GM12892 (cell line): ENCODE measurements at places on chromosomes 7 and 10.

DNA sequence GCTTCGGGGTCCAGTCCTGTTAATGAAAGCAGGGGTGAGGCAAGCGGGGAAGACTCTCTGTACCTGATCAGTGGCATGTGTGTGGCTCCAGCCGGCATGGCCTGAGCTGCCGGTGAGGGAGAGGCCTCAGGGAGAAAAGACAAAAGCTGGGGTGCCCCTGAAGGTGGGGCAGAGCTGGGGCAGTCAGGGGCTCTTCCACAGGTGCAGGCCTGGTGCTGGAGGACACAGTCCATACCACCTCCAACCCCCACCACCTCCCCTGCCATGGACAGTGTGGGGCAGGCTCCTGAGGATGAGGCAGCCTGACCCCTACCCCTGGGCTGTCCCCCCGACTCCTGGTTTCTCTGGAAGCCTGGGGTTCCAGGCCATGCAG, 129.5 kb downstream of the LHPP start:
- DNase-seq: no peak

GRCh38 chr10:17037910-17038309, 91.7 kb downstream of the CUBN start:
- DNase-seq: no peak

DNA sequence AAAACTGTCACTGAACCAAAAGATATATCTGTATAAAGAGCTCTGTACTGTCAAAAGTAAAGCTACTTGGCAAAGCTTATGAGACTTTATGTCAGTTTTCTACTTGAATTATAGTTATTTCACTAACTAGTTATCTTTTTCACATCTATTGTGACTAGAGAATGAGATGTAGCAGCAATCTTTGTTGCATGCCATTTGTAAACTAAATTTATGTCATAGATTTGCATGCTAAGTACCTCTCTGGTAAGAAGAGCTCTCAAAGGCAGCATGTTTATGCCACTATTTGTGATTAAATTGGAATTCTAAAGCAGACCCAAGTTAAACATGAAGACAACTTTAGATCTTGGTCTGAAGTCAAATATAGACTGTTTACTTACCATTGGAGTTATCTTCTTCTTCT, 300.6 kb downstream of the CNTNAP2 start:
- no peak for DNase-seq

- DNase-seq: no peak
These were observed 16.7 kb downstream of the GPRIN2 start for GRCh38 chr10:46539596-46540411.

- DNase-seq: no peak
These were observed 67.4 kb downstream of the GBF1 start for GRCh38 chr10:102312683-102313082.

DNA sequence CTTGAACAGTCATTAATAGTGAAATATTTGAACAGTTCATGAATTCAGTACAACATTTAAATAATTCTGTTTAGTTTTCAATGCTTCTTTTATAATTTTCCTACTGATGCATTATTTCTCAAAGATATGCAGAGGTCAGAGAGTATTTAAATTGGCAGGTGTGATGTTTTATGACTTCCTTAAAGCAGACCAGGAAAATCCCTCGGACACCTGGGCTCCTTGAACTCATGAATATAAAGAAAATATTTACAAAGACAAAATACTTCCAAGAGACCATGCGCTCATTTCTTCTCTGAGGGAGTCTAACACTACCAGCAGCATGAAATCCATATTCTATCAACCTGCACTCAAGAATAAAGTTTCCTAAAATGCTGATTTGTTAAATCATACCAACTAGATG, 127.6 kb downstream of the IPMK start:
- DNase-seq: no peak

DNA sequence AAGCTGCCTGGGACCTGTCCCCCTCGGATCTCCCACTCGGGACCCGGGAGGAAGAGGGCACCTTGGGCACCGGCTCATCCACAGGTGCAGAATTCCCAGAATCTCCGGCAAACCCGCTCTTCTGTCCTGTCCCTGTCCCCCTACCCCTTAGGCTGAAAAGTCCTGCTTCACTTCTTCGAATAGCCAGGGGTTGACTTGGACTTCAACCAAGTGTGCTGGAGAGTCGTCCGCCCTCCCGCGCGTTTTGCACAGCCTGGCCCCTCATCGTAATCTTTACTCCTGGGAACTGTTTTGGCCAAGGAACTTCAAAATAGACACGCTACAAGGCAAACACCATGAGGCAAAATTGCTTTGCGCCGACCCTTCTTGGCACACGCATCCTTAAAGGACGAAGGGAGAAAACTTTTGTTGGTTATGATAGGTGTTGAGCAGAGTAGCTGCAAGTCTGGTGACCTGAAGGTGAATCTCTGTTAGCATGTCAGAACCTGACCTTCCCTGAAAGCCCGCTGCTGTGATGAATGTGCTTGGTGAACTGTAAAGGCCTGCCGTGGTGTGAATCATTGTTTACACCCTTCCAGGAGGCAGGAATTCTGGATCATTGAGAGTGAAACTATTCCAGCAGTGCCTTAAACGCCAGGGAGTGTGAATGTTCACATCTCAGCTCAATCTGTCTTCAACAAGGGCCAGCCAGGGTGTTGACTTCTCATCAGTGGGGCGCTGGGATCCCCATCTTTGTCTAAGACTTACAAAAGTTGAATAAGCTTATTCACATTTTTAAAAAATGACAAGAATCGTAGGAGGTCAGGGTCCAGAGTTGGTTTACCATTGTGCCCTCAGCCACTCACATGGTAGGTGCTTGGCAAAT, 589 bp upstream of the RAPGEF5 start:
- no peak for DNase-seq

DNA sequence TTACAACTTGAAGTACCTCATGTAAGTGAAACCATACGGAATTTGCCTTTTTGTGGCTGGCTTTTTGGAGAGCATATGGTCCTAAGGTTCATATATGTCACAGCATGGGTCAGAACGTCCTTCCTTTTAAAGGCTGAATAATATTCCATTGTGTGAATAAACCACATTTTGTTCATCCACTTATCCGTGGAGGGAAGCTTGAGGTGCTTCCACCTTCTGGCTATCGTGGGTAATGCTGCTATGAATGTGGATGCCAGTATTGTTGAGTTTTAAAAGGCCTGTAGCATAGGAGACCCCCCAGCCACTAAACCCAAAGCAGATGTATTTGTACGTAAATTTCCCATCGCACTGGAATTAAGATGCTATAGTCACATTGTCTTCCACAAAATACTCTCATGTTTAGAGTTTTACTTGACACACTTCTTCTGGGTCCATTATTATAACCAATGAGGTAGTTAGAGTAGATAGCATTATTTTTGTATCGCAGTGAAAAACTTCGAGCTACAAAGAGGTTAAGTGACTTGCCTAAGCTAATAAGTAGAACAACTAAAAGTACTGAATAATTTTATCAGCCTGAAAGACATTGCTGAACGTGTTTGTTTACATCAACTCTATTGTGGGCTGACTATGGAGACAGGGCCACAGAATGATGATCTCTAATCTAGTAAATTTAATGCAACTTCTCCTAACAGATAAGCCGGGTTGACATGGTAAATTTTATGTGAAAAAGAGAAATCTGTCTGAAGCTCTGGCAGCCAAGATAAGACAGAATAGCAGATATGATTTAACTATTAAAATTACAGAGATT, 183.0 kb upstream of the CTBP2 start:
- no peak for DNase-seq

DNA sequence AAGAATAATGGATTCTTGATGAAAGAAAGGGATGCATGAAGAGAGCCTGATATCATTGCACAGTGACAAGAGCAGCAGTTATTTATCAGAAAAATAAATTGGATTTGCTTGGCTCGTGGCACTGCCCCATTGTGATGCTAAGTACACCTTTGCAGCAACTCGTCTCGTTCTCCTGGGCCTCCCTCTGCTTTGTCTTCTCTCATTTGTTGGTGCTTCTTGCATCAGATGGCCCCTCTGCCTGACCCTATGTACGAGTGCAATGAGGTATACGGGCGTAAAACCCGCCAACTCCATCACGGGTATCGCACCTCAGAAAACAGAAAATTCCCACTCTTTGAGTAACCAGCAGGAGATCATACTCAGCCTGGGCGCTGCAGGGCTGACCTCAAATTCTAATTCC, 107.2 kb upstream of the C10orf90 start:
- DNase-seq: no peak

DNA sequence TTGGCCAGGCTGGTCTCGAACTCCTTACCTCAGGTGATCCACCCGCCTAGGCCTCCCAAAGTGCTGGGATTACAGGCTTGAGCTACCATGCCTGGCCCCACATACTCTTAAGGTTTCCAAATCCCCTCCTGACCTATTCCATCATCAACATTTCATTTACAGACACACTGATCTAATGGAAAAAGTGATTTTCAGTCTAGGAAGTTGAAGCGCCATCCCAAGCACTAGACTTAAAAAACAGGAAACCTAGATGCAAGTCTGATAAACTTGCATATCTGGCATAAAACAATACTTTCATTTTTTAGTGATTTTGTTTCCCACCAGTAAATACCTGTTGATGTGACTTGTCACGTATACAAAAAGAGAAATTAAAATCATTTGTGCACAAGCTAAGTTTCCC, 44.0 kb downstream of the DNMBP start:
- no peak for DNase-seq

- DNase-seq: no peak
These were observed 4.5 kb upstream of the MICALL2 start for GRCh38 chr7:1463676-1464223.

GRCh38 chr7:140316165-140316661, 82.1 kb downstream of the SLC37A3 start:
- no peak for DNase-seq

DNA sequence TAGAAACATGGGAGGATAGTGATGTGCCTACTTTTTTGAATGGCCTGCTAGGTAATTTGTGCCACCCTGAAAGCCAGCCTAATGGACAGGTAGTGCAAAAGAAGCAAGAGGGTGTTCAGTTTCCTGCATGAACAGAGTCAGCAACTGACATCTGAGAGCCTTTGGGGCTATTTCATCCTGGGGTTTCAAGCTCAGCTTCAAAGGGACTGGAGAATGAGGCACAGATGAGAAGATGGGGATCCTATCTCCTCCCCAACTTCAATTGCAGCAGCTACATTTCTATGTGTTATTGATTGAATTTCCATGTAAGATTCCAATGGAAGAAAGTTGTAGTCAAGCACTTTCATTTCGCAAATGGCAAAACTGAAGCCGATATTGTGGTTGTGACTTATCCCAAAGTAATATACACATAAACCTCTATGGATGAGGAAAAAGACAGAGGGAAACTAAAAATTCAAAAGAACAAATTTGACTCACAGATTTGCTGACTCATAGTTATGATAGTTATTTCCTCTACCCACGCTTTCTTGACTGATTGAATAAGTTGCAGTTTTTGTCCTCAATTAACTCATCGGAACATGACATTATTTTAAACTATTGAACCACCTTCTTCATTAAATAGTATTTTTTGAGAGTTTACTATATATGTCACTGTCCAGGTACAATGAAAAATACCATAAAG, 42.6 kb upstream of the NRP1 start:
- DNase-seq: no peak

- no peak for DNase-seq
These were observed 1.2 kb upstream of the ADD3 start for GRCh38 chr10:110006358-110007160.

GRCh38 chr7:157018328-157018996, 8.0 kb upstream of the MNX1 start:
- no peak for DNase-seq

DNA sequence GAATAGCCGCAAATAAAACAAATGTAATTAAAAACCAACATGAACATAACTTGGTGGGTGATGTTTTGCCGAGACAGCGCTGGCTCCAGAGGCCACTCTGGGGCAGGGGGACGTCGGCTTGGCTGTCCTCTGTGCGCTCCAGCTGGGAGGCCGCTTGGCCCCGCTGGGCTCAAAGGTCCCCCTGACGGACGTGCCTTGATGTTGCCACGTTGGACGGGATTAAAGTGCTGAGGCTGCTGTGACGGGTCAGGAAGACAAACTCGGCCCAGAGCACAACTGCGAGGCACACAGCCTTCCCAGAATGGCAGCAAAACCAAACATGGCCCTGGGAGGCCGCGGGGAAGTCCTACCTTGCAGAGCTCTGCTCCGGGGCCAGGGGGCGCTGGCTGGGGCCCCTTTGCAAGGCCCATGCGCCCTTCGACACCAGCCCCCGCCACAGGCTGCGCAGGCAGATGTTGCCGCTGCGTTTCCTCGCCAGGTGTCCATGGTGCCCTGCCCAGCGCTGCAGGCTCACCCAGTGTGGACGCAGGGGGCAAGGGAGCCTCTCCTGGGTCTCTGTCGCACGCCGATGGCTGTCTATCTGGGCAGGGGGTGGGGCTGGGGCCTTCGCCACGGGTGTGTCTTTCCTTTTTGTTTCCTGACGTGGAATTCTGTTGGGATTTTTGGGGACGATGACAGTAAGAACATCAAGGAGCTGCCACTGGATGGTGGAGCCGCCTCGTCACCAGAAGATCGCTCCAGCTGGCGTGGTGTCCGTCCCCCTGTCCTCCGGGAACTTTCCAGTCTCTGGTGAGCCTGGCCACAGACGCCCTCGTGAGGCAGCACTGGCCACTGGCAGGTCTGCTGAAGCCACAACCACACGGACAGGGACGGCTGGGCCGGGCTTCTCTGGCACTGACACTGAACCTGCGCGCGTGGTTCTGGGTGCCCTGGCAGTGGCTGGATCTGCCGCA, 99.6 kb upstream of the DIP2C start:
- no peak for DNase-seq

DNA sequence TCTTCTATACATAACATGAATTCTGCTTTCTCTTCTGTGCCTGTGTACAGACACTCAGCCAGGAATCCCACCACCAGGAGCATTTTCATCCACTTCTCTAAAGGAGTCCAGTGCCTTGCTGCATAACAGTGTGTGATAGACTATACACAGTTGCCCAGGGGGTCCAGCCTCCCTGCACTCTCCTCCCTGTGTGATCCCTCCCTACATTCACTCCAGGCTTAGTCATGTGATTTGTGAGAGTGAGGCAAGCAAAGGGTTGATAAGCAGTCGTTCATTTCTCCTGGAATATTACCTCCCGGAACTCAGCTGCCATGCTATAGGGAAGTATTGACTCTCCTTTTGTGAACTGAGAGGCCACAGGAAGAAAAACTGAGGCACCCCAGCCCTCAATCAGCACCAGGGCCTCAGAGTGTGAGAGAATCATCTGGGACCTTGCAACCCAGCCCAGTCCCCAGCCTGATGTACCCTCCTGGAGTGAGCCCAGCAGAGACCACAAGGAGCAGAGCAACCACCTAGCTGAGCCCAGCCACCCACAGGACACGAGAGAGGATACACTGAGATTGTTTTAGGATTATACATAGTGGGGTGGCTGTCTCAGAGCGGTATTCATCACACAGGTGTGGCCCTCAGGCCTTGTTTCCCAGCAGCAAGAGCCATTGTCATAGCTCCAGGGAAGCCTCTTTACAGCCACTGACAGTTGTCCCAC, 45.0 kb upstream of the EEPD1 start:
- no peak for DNase-seq

GRCh38 chr7:2138146-2138765, 94.5 kb downstream of the MAD1L1 start:
- DNase-seq: peak; percentile 72

- no peak for DNase-seq
These were observed 20.4 kb downstream of the TRDMT1 start for GRCh38 chr10:17181110-17181509.
